Right renal cortex interstitium (tissue), 3 donors: ENCODE measurements at places on chromosomes 13 and 19. TPM values are rescaled to one million over a fixed set of nuclear protein-coding genes. Genes with fewer than 3 reads are reported as not detected.

Gene FFAR2
- 0.31 TPM for polyA plus RNA-seq

Gene FAM83E
- polyA plus RNA-seq, result 0.99 TPM

Gene ZNF486
- polyA plus RNA-seq, result 23.3 TPM

Gene NMRK2
- 0.50 TPM for polyA plus RNA-seq

Gene KASH5
- polyA plus RNA-seq, result 0.45 TPM

Gene FARP1
- polyA plus RNA-seq, result 276 TPM

Gene SIX5
- polyA plus RNA-seq, result 12.8 TPM

Gene CDC37
- polyA plus RNA-seq, result 144 TPM

Gene EBI3
- 0.56 TPM for polyA plus RNA-seq

Gene RFPL4A
- not detected for polyA plus RNA-seq

Gene ANGPTL4
- 2.5 TPM for polyA plus RNA-seq
